ENCODE measurements at places on chromosomes 2 and 18. TPM values are rescaled to one million over a fixed set of nuclear protein-coding genes. Genes with fewer than 3 reads are reported as not detected.

- no peak overlapping the region for H3K27ac ChIP-seq
- DNase-seq, result no peak
- no peak overlapping the region for H3K4me3 ChIP-seq
Observed at GRCh38 chr2:54586062-54586461, 129.9 kb downstream of the SPTBN1 start.

GRCh38 chr2:129768485-129769184 lies 210.8 kb upstream of the RAB6C start:
- H3K27ac ChIP-seq, result no peak overlapping the region
- H3K4me1 ChIP-seq, result no peaks in the 10 kb centered on the region
- H3K27me3 ChIP-seq, result peaks cover 47% of the 10 kb centered on the region
- no peaks in the 10 kb centered on the region for H3K36me3 ChIP-seq
- no peak for DNase-seq

DNA sequence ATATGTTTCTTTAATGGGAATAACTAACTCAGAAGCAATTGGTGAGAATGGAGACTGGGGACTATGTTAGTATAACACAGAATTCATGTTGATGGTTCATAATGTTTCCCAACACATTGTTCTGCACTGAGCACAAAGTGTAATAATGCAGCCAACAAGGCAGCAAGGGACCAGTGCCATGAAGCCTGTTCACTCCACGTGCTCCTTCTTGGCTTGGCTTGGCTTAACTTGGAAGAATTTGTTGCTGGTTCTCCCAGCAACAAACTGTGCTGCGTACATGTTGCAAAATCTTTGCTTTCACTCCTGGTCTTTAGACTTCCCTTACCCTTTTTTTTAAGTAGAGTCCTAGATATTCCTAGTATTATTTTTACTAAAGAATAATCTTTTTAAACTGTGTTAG lies 129.7 kb downstream of the MAP3K20 start:
- H3K27ac ChIP-seq, result no peak overlapping the region
- H3K36me3 ChIP-seq, result no peaks in the 10 kb centered on the region
- no peaks in the 10 kb centered on the region for H3K4me1 ChIP-seq
- H3K27me3 ChIP-seq, result no peaks in the 10 kb centered on the region
- DNase-seq, result no peak
- H3K4me3 ChIP-seq, result no peak overlapping the region

Gene SPATA3
- total RNA-seq, result not detected

DNA sequence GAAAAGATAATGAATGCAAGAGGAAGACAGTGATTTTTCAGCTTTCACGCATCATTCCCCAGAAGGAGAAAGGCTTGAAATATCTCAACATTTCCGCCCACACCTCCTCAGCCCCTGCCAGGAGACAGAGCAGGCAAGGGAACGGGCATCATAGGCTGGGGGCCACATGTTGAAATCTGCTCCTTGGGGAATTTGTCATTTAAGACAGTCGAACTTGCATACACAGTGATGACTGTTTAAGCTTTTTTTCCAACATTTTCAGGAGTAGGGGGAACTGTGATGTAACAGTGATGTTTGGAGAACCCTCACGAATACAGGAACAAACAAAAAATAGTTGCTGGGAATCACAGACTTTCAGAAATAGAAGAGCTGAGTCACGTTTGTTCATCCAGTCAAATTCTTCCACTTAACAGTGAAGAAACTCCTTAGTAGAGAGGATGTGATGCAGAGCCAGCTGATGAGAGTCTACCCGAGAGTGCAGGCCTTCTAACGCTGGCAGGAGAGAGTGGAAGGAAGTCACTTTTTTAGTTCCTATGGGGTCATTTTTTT lies 266.8 kb downstream of the ALPK2 start:
- no peaks in the 10 kb centered on the region for H3K27me3 ChIP-seq
- H3K4me1 ChIP-seq, result no peaks in the 10 kb centered on the region
- H3K36me3 ChIP-seq, result no peaks in the 10 kb centered on the region
- no peak for DNase-seq
- H3K4me3 ChIP-seq, result no peak overlapping the region

- no peak for DNase-seq
- no peaks in the 10 kb centered on the region for H3K36me3 ChIP-seq
- H3K4me3 ChIP-seq, result no peak overlapping the region
- no peaks in the 10 kb centered on the region for H3K4me1 ChIP-seq
- H3K27me3 ChIP-seq, result no peaks in the 10 kb centered on the region
- no peak overlapping the region for H3K27ac ChIP-seq
Observed at GRCh38 chr2:20157193-20157891, 67.6 kb downstream of the SDC1 start.

GRCh38 chr18:25181993-25182392 lies 170.0 kb downstream of the ZNF521 start:
- no peak for DNase-seq
- no peaks in the 10 kb centered on the region for H3K36me3 ChIP-seq
- H3K27me3 ChIP-seq, result peaks cover 12% of the 10 kb centered on the region
- no peaks in the 10 kb centered on the region for H3K4me1 ChIP-seq
- no peak overlapping the region for H3K27ac ChIP-seq

DNA sequence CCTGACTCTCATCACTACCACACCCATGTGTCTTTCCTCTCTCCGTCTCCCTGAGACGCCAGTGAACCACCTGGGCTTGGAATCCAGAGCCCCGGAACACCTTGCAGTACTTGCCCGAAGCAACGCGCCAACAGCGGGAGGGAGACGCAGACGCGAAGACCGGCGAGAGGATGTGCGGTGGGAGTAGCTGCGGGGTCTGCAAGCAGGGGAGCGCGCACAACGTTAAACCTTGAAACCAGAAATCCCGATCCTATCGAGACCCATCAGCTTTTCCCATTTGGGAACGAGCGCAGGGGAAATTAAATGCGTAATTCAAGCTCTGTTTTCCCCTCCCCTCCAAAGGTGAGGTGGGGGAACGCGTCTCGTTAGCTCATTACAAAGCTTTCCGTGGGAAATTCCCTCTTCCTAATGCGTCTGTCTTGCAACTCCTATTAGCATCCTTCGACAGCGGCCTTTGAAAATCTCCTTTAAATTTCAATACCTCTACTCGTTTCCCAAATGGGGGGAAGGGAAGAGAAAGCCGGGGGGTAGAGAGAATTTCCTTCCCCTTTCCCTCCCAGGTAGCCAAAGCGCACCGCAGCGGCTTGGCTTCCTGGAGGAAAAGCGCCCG lies 421 bp upstream of the CNTNAP5 start:
- no peaks in the 10 kb centered on the region for H3K27me3 ChIP-seq
- no peaks in the 10 kb centered on the region for H3K4me1 ChIP-seq
- H3K27ac ChIP-seq, result no peak overlapping the region
- DNase-seq, result no peak
- no peaks in the 10 kb centered on the region for H3K36me3 ChIP-seq
- H3K4me3 ChIP-seq, result no peak overlapping the region

DNA sequence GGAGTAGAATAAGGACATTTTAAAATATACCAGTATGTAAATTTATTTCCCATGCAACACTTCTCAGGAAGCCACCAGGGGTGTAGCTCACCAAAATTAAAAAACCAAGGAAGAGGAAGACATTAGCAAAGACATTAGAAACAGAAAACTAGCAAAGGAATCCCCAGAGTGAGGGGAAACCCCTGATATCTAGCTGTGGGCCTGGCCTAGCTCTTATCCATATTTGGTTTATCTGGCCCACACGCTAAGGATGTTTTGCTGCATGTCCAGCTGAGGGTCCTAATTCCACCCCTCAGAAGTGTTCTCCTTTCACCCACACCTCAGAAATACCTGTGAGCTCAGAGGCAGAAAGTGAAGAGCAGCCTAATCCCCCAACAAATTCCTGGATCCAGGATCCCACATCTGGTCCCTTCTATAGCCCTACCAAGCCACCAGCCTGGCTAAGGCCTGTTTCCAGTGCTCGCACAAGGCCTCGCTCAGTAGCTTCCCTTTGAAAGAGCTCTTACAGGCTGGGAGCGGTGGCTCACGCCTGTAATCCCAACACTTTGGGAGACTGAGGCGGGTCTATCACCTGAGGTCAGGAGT lies 17.4 kb downstream of the OSBPL1A start:
- no peak overlapping the region for H3K4me3 ChIP-seq
- peaks cover 11% of the 10 kb centered on the region for H3K4me1 ChIP-seq
- no peak for DNase-seq
- no peaks in the 10 kb centered on the region for H3K36me3 ChIP-seq

- no peak overlapping the region for H3K4me3 ChIP-seq
- no peaks in the 10 kb centered on the region for H3K36me3 ChIP-seq
- H3K27me3 ChIP-seq, result peaks cover 37% of the 10 kb centered on the region
Observed at GRCh38 chr2:217307023-217307422, 447.2 kb upstream of the TNP1 start.

- no peak overlapping the region for H3K4me3 ChIP-seq
- H3K27me3 ChIP-seq, result no peaks in the 10 kb centered on the region
- H3K27ac ChIP-seq, result no peak overlapping the region
- H3K36me3 ChIP-seq, result no peaks in the 10 kb centered on the region
- no peak for DNase-seq
- H3K4me1 ChIP-seq, result no peaks in the 10 kb centered on the region
Observed at GRCh38 chr2:206173147-206173546, 13.5 kb downstream of the EEF1B2 start.

- H3K4me1 ChIP-seq, result no peaks in the 10 kb centered on the region
- peaks cover 67% of the 10 kb centered on the region for H3K27me3 ChIP-seq
- H3K27ac ChIP-seq, result no peak overlapping the region
- DNase-seq, result no peak
Observed at GRCh38 chr18:59220784-59221765, 1.1 kb downstream of the GRP start.

DNA sequence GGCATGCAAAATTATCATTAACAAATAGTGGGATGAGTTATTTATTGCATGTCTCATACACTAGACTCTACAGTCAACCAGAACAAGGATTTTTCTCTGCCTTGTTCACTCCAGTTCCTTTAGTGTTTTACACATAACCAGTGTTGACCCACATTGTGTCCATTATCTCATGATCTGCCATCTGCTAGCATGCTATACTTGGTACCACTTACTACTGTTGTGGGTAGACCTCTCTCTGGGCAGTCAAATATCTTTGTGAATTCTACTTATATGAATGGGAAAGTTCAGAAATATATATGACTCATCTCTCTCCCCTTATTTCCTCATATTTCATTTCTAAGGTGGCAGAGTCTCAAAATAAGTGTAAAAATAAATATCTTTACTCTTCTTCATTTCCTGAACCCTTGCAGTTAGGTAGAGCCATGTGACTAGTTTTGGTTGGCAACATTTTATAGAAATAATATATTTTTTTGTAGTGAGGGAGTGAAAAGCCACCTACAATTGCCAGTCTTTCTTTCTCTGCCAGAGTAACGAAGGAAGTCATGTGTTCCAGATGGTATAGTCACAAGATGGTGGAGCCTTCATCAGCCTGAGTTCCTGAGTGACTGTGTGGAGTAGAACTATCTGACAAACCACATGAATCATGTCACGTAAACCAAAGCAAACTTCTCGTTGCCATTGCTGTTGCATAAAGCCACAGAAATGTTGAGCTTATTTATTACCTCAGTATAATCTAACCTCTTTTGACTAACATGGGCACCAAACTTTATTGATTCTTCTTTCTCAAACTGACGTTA lies 704.0 kb downstream of the RNF144A start:
- DNase-seq, result no peak
- H3K4me1 ChIP-seq, result no peaks in the 10 kb centered on the region
- no peak overlapping the region for H3K4me3 ChIP-seq
- no peaks in the 10 kb centered on the region for H3K36me3 ChIP-seq
- no peak overlapping the region for H3K27ac ChIP-seq

- H3K4me1 ChIP-seq, result no peaks in the 10 kb centered on the region
- no peak overlapping the region for H3K27ac ChIP-seq
Observed at GRCh38 chr2:137383391-137383790, 580.9 kb upstream of the HNMT start.

DNA sequence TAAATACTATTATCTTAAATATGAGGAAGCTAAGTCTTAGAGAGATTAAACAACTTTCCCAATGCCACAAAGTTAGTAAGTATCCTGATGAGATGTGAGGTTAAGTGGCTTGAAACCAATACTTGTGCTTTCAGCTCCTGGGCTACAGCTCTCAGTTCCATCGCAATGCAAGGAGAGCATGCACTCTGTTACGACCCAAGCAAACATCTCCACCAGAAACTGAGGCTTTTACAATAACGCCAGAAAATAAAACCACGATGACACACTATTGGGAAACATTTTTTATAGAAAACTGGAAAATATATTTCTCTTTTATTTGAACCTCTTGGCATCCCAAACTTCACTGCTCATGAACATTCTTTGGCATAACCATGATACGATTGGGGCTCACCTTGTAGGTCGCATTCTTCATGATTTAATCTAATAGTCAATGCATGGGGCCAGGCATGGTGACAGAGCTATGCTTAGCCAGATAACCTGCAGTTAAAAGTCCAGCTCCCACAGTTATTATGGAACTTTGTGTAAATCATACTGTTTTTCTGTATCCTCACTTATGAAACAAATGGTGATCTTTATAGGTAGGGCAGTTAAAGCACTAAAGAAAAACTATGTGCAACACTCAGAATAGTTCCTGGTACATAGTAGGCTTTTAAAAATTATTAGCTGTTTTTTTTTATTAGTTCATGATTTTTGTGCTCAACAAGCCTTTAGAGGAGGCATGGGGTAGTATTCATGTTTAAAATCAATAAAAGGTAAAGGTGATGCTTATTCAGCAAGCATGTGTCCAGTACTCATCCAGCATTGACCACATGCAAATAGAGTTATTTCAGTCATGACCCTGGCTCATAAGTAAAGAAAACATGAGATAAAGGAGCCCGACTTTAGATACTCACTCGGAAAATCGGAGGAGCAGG lies 238.3 kb upstream of the TRIB2 start:
- H3K36me3 ChIP-seq, result no peaks in the 10 kb centered on the region
- H3K4me1 ChIP-seq, result no peaks in the 10 kb centered on the region
- H3K4me3 ChIP-seq, result no peak overlapping the region
- H3K27ac ChIP-seq, result no peak overlapping the region
- no peak for DNase-seq

- H3K27me3 ChIP-seq, result no peaks in the 10 kb centered on the region
- H3K4me1 ChIP-seq, result no peaks in the 10 kb centered on the region
- no peak overlapping the region for H3K4me3 ChIP-seq
Observed at GRCh38 chr18:45837283-45838070, 12.0 kb downstream of the SIGLEC15 start.

Gene TXNDC2
- total RNA-seq, result 0.12 TPM

DNA sequence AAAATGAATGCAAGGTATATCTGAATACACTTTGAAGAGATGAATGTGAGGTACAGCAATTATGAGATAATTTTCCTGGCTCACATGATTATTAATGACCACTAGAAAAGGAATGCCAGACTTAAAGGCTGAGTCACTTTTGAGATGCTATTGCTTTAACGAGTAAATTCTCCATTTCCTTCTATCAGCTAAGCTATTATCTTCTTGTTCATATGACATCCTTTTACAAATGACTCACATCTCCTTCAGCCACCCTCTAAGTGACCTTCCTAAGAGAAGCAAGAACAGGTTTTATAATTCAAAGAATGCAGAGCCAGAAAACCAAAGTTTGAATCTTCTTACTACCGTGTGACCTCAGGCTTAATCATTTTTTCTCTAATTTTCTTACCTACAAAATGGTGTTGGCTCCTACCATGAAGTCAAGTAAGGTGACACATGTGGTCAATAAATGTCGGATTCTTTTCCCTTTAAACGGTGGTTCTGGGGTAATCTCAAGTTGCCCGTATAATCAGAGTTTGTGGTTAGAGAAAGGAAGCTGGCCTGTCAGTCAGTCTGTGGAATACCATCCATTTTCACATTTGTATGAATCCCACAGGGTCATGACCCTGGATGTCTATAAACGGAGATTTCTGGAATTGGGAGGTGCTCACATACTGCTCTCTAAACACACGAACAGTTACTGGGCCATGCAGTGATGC lies 184.0 kb upstream of the PID1 start:
- H3K4me3 ChIP-seq, result no peak overlapping the region
- no peaks in the 10 kb centered on the region for H3K36me3 ChIP-seq
- no peaks in the 10 kb centered on the region for H3K4me1 ChIP-seq
- no peak for DNase-seq

Gene UGT1A5
- total RNA-seq, result not detected

GRCh38 chr2:239316562-239317465 lies 84.0 kb downstream of the HDAC4 start:
- H3K27ac ChIP-seq, result no peak overlapping the region
- no peak overlapping the region for H3K4me3 ChIP-seq
- H3K36me3 ChIP-seq, result no peaks in the 10 kb centered on the region

All from HCT116 (cell line).